ENCODE measurements at places on chromosomes 12 and 14.

GRCh38 chr12:1435456-1435855 is 158.9 kb downstream of the FBXL14 start:
- no peak for DNase-seq

DNA sequence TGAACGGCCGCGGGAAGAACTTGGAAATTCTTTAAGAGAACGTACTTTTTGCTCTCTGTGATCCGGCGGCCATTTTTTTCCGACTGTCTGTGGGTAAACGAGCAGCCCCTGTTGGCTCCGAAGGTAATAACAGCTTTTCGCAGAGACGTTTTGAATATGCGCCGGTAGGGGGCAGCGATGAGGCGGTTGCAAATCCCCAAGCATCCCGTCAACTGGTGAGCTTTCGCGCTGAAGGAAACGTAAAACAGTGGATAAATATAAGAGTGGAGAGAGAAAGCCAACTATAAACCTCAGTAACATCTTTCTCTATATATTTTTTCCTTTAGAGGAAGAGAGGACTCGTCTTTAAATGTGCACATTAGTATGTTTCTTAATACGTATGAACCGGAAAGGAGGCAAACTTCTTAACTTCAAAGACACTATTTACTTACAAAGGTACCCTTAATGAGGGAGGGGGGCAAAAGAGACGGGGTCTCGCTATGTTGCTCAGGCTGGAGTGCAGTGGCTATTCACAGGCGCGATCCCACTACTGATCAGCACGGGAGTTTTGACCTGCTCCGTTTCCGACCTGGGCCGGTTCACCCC is 9.6 kb upstream of the NEMF start:
- DNase-seq = peak; percentile 63

DNA sequence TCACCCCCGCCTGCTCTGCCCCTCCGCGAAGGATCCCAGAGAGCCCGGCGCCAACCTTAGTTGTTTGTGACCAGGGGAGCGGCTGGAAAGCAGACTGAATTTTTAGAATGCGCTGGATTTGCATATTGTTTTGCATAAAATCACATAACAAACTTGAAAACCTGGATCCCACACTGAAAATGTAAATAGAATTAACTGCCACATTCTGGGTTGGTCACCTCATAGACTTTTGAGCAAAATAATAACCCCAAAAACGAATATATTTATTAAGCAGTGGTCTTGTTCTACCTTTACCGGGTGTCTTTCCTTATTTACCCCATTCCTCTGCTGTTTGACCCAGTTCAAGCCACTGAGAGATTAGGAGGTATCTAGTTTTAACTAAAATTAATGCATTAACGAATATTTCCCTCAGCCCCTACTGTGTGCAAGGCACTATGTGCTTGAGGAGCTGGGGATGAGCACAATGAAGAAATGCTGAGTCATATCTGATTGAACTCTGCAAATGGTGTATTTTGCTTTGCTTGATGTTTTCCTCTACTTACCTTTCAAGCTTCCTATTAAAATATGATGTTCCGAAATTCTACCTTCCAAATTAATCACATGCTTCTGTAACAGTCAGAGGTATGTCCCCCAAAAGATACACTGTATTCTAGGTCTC is 438 bp upstream of the EGLN3 start:
- DNase-seq = no peak

- peak; percentile 44 for DNase-seq
Observed at GRCh38 chr14:50830044-50830931, 674 bp downstream of the NIN start.

DNA sequence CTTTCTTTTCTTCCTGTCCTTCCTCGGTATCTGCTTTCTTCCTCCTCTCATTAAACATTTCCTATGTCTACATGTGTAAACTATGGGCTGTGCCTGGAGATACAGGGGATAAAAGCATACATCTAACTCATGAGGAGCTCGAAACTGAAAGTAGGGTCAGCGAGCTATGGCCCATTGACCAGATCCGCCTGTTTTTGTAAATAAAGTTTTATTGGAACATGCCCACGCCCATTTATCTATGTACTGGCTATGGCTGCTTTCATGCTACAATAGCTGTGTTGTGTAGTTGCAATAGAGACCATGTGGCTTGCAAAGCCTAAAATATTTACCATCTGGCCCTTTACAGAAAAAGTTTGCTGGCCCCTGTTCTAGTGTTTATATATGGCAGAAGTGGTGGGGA is 500.8 kb upstream of the GARIN6 start:
- no peak for DNase-seq

DNA sequence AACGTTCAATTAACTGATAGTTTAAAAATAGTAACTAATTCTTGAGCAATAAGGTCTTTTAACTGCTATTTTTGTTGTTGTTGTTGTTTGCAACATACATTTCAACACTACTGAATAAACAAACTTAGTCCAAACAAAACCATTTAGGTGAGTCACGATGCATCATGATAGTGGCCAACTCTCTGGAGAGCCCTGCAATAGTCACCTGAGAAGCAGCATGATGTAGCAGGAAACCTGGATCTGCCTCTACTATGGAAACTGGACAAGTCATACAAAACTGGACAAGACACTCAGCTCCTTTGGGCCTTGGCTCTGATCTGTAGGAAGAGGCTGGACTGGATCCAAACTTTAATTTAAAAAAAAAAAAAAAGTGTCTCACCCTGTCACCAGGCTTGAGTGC is 117.3 kb downstream of the MED13L start:
- no peak for DNase-seq

DNA sequence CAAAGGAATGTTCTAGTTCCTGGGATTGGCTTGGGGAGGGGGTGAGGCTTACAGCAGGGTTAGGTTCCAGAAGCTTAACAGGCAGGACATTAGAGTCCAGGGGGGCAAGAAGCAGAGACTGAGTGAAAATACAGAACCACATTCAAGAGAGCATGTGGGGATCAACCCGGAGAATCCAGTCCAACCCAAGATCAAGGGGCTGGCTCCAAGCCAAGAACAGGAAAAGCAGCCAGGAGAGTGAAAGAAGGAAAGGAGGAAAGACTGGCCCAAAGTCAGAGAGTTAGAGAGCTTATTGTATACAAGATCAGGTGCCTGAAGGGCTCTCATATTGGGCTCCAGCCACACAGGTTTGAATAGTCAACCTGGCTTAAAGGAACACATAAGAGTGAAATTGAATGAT is 190.3 kb upstream of the CDKN3 start:
- DNase-seq = no peak

- peak; percentile 56 for DNase-seq
Observed at GRCh38 chr12:75944097-75944904, 87.3 kb downstream of the PHLDA1 start.

GRCh38 chr14:31530136-31530535 is 31.1 kb upstream of the NUBPL start:
- peak; percentile 28 for DNase-seq
